ENCODE measurements at places on chromosomes 11 and 22. TPM values are rescaled to one million over a fixed set of nuclear protein-coding genes. Genes with fewer than 3 reads are reported as not detected.

Gene HBB
- total RNA-seq: not detected

Gene ACTN3
- under 0.01 TPM for total RNA-seq

Gene SGSM1
- under 0.01 TPM for total RNA-seq

Gene MMP12
- total RNA-seq: not detected

Gene LRP4
- total RNA-seq: 4.7 TPM

Gene MS4A1
- total RNA-seq: not detected

Gene CCDC134
- total RNA-seq: 11.2 TPM

Gene BTG4
- not detected for total RNA-seq

Gene APOA1
- 0.62 TPM for total RNA-seq

Gene ANKK1
- under 0.01 TPM for total RNA-seq

Gene ILK
- 367 TPM for total RNA-seq

Gene GGTLC2
- not detected for total RNA-seq

Gene HOATZ
- under 0.01 TPM for total RNA-seq

Gene C11orf97
- not detected for total RNA-seq

Gene C22orf31
- total RNA-seq: not detected

Gene BEST1
- total RNA-seq: 3.1 TPM

Gene EHF
- not detected for total RNA-seq

Gene DCDC1
- total RNA-seq: 0.22 TPM

Gene LARGE2
- not detected for total RNA-seq

Gene CRYBB1
- not detected for total RNA-seq

Gene SHANK2
- 2.8 TPM for total RNA-seq

Gene MUC6
- total RNA-seq: not detected

Gene PANX3
- total RNA-seq: not detected

Gene APOBEC3F
- 9.2 TPM for total RNA-seq

Gene CASP12
- total RNA-seq: not detected

Gene CENPM
- 37.2 TPM for total RNA-seq

Gene OR4S1
- not detected for total RNA-seq

Measured in uterine smooth muscle cell (primary cell).